ENCODE measurements at places on chromosomes 2 and 18.
A peak's percentile ranks its signal among the peaks of the same experiment; 100 is the strongest.

- peak; percentile 35 for DNase-seq
Measured at GRCh38 chr2:160353166-160353565, 140.4 kb downstream of the RBMS1 start.

- no peak for DNase-seq
Measured at GRCh38 chr2:8526403-8526696, 155.5 kb upstream of the ID2 start.

GRCh38 chr18:32548688-32549087, 78.0 kb upstream of the GAREM1 start:
- DNase-seq: no peak

GRCh38 chr2:6384341-6384740, 481.4 kb downstream of the CMPK2 start:
- no peak for DNase-seq

GRCh38 chr18:59957957-59958356, 58.2 kb downstream of the PMAIP1 start:
- peak; percentile 46 for DNase-seq

- no peak for DNase-seq
Measured at GRCh38 chr2:26805241-26805676, 19.4 kb downstream of the CENPA start.

DNA sequence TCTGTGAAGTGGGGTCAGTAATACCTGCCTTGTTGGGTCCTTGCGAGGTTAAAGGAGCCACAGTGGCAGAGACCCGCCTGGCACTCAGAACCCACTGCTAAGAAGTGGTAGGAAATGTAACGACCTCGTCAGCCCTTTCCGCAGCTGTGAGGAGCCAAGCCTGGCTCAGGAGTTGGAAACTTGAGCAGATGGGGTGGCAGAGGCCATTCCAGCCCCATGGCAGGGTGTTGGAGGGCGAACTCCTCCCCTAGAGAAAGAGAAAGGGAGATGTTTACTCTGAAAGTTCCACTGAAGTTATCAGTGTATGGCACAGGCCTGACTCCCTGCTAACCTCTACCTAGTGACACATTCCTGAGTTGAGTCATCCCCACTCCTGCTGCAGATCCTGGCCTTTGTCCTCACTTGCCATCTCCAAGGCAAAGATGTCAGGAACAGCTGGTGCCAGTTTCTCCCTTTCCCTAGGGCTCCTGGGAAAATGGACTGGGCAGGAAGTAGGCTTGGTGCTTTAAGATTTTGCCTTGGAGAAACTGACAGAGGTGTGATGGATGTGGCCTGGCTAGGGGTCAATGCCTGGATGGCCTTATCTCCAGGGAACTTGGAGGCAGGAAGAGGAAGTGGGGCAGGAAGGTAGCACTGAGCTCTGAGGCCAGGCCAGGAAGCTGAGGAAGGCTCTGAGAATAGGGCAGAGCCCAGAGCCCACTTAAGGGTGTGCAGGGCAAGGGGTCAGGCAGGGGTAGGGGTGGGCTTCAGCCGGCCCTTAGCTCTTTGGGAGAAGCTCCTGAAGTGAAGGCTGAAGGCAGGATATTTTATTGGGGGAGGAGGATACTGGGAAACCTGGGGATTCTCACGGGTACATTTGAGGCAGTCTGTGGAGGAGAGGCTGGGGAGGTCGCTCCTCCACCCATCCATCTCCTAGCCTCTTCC, 888 bp downstream of the VAMP5 start:
- DNase-seq: peak; percentile 94

- DNase-seq: peak; percentile 75
Measured at GRCh38 chr2:101253013-101253702, 472 bp downstream of the CNOT11 start.

DNA sequence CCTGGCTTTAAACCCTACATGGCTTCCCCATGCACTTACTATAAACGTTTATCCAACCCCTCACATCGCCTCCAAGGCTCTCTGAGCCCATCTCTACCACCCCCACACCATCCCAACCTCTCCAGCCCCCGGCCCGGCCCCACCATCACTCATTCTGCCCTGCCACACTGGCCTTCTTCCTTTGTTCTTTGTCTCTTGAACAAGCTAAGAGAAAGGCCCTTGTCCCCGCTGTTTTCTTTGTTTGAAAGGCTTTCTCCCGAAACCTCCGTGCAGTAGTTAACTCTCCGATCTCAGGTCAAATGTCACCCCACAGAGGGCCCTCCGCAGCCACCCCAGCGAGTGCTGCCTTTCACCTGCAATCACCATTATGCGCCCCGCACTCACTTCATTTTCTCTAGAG, 100.4 kb downstream of the AFF3 start:
- DNase-seq: no peak

- peak; percentile 61 for DNase-seq
Measured at GRCh38 chr18:79965119-79965902, 868 bp downstream of the HSBP1L1 start.

DNA sequence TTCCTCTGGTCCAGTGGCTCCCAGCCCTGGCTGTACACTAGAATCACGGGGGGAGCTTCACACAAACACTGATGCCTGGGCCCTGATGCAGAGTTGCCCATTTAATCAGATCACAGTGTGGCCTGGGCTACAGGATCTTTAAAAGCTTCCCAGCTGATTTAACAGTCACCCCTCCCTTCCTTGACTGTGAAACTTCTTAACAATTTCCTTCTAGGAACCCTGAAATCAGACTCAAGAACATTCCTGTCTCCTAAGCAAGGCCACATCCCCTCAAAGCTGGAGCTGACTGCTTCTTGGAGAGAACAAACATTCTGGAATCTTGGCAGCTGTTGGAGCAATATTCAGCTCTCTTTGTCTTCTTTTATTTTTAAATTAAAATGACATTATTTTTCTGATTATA, 88.7 kb downstream of the ADD2 start:
- DNase-seq: no peak

GRCh38 chr18:23851470-23852002, 162.3 kb downstream of the LAMA3 start:
- DNase-seq: no peak

DNA sequence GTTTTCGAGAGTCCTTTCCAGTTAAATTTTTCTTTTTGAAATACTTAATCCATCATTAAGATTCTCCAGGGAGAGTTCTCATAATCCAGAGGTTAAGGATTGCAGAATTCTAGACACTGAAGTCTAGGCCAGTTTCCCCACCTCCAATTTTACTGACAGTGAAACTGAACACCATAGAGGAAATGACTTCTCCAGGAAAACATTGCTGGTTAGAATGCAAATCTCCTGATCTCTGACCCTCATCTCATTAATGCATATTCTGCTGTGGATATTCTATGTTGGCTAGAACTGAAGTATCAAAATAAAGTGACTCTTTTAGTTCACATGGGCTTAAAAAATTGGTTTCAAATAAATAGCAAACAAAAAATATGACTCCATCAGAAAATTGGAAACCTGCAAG, 105.8 kb upstream of the UGP2 start:
- DNase-seq: no peak

DNA sequence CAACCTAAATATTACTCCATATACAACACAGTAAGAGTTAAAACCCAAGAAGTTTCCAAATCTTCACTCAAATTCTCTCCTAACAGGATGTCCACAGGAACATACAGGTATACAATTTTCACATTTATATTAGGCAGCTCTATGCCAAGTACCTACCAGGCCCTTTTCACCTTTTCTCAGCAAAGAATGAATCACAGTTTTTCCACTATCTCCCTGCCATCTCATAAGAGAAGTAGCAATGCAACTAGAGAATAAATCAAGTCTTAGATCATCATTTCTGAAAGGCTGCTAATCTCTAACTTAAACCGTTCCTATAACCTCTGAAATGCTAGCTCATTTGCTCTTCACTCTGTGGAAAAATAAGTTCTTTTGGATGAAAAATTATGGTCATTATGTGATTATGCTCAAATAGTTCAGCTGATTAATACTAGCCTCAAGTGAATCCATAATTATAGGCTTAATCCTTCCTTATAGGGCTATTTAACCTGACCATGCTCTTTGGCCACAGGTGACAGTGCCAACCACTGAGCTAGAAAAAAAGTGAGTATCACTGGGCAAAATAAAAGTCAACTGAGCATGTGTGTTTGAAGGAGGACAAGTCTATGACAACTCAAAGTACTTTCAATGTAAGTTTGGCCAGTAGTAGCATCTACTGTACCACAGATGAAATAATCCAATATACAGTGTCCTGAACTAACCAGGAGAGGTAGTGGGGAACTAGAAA, 79.7 kb downstream of the COBLL1 start:
- no peak for DNase-seq

- no peak for DNase-seq
Measured at GRCh38 chr2:153077311-153077710, 358.9 kb downstream of the ARL6IP6 start.

DNA sequence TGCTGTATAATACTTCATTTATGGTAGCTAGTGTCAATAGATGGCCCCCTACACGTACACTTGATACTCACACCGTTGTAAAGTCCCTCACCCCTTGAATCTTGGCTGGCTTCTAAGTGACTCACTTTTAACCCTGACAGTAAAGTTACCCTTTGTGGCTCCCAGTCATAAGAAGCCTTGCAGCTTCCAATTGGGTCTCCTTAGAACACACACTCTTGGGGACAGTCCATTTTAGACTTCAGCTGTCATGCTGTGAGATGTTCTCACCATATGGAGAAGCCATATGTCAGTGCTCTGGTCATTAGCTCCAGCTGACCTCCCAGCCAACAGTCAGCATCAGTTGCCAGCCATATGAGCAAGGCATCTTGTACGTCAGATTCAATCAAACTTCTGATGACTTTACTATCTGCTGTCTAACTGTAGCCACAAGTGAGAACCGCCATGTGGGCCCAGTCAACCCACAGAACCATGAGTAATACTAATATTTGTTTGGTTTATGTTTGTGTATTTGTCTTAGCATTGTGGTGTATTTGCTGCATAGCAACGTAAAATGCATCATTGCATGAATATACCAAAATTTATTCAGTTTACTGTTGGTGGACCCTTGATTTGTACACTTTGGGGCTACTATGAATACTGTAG, 68.3 kb downstream of the PTPN4 start:
- no peak for DNase-seq

DNA sequence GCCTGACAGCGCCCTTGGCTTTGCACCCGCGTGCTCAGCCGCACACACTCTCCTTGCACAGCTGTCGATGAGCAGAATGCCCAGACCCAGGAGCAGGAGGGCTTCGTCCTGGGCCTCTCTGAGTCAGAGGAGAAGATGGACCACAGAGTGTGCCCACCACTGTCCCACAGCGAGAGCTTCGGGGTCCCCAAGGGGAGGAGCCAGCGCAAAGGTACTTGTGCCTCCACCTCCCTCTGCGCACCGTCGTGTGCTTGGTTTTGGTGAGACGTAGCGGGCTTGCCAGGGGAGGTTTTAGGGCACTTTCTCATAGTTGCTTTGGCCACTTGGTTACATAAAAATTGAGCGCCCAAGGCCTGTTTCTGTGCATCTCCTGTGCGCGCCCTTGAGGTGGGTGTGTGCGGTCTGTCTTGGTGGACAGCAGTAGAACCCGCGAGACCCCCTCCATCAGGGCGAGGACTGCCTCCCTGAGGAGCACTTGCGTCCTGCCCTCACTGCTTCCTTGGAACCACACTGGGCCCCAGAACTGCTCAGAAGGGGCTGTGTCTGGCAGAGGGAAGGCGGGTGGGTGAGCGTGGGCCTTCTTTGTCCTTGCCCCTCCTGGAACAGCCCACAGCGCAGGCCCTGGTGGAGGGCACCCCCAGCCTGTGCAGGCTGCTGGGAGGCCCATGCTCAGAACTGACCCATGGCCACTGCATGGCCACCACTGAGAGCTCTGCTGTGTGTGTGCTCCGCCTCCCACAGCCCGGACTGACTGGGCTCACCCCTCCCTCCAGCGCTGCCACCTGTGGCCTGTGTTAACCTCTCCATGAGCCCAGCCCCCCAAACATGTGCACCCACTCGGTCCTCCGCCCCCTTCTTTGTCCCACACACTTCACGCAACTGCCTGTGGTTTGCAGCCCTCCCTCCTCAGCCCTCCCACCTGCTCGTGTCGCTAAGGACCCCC, 95.9 kb downstream of the DGKD start:
- DNase-seq: no peak

GRCh38 chr2:204321910-204322751, 223.1 kb upstream of the PARD3B start:
- peak; percentile 18 for DNase-seq

All from SW480 (cell line).